Non-pigmented ciliary epithelial cell (primary cell): ENCODE measurements at places on chromosomes 11 and 22.

DNA sequence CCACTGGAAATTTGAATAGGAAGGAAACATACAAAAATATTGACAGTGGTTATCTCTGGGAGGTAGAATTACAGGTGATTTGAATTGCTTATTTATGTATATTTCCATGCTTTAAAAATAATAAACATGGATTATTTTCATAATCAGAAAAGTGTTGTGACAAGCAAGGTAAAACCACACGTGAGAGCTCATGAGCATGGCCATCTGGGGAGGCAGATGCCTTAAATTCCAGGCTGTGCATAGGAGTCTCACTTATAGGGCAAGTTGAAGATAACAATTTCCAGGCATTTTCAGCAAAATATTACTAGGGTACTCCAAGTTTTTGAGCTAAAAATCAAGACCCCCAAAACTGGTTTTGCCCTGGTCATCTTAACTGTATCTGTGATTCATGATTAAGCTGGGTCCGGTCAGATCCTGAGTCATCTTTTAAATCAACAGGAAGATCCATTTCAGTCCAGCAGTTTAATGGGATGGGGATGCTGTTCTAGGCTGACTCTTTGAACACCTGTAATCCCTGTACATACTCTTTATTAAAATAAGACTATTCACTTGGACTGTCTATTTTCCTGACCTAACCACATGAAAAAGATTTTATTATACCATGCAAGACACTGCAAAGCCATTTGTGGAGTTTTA is 115.8 kb upstream of the NARS2 start:
- no peak for DNase-seq

- no peak for DNase-seq
Measured at GRCh38 chr11:27820249-27820648, 120.0 kb upstream of the BDNF start.

- DNase-seq = peak; percentile 9
Measured at GRCh38 chr11:60786811-60787567, 1.9 kb downstream of the MS4A10 start.

GRCh38 chr22:19238900-19239299 is 52.6 kb downstream of the CLTCL1 start:
- DNase-seq = no peak

- DNase-seq = no peak
Measured at GRCh38 chr22:37932821-37933578, 20.4 kb downstream of the C22orf23 start.

- DNase-seq = no peak
Measured at GRCh38 chr11:59857439-59858434, 8.6 kb downstream of the TCN1 start.

DNA sequence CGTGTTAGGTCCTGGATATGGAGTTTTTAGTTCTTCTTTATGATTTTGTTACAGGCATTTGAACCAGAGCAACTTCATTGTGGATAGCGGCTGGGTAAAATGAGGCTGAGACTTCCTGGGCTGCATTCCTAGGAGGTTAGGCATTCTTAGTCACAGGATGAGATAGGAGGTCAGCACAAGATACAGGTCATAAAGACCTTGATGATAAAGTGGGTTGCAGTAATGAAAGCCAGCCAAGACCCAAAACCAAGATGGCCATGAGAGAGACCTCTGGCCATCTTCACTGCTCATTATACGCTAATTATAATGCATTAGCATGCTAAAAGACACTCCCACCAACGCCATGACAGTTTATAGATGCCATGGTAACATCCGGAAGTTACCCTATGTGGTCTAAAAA is 23.4 kb upstream of the CLMP start:
- DNase-seq = no peak

DNA sequence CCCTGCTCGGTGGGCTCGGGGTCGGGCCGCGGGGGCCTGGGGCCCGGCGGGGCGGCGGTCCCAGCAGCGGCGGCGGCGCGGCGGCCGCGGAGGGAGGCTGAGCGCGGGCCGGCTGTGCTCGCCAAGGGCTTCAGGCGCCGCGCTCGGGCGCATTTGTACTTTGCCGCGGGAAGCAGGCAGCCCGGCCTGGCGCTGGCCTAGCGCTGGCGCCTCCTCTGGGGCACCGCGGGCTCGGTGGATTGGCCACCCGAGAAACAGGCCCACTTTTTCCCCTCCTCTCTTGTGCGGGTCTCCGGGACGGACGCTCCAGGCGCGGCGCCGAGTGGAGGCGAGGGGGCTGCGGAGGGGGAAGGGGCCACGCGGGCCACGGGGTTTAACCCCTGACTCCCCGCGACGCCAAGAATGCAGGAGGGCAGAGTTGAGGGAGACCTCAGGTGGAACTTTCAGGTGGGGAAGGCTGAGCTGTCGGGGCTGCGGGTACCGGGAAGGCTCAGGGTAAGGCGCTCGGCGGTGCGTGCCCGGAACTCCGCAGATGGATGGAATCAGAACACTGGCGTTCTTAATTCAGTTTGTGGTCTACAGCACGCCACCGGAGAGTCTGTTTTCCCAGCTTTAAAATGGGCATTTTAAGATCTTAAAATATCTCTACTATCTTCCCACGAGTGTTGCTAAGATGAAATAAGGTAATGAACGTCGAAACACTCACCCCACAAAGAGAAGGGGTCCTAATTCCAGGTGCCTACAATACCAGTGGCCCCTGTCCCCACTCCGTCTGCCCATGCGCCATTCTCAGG is at the start of gene CHRDL2:
Gene CHRDL2 (minus strand): TSS at position 126 of the 794 bp plus-strand sequence. CDS start 538 bp downstream, outside the sequence.
- no peak for DNase-seq

GRCh38 chr11:93532281-93532789 is 10.9 kb downstream of the SMCO4 start:
- DNase-seq = no peak

- no peak for DNase-seq
Measured at GRCh38 chr11:75272391-75272790, 31.8 kb downstream of the TPBGL start.

GRCh38 chr11:32353884-32354283 is 81.5 kb downstream of the WT1 start:
- no peak for DNase-seq

DNA sequence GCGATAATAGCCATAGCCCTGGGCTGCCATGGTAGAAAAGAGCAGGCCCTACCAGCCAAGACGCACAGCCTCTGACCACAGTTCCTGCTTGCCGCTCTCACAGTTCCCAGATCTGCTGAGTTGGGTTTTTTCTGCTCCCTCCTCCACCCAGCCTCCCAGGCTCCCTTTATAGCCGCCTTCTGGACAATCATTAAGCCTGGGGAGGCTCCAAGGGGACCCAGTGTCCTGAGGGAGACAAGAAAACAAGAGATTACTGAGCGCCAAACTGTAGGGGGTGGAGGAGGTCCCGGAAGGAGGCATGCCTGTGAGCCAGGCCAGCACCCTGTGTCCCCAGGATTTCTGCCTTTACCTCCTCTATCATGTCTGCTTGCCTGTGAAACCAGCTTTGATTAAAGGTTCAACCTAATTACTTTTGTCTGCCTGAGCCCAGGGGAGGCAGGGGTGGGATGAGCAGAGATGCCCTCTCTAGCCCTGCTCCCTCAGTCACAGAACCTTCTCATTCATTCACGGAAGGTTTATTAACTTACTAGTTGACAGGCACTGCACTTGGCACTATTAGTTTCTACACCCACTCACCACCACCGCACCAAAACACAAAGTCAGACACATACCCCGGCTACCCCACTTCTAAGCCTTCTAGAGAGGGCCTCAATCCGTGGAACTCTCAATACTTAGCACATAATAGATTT is 1.2 kb downstream of the SLC37A4 start:
- DNase-seq = no peak

GRCh38 chr22:36375071-36375980 is 12.4 kb downstream of the MYH9 start:
- DNase-seq = no peak

DNA sequence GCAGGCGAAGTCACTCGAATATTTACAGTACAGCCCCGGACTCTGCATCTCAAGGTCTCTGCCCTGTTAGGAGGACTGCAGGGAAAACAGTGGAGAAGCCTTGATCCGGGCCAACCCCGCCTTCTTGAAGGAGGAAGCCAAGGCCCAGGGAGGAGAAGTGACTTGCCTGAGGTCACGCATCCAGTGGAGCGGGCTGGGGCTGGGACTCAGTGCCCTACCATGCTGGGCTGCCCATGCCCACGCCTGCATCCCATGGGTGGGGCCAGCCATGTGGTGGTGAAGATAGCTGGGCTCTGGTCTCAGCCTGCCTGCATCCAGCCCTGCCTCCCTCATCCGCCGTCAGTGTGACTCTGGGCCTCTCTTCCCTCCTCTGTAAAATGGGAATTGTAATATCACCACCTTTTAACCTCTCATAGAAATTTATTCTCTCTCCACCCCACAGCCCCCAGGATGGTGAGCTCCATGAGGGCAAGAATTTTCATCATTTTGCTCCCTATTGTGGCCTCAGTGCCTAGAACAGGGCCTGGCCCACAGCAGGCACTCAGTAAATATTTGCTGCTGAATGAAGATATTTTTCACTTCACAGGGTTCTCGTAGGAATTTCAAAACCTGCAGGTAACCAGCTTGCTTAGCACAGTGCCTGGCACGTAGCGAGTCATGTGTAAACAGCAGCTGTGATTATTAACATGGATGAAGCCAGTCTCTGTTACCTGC is 57.3 kb downstream of the OTOG start:
- no peak for DNase-seq

DNA sequence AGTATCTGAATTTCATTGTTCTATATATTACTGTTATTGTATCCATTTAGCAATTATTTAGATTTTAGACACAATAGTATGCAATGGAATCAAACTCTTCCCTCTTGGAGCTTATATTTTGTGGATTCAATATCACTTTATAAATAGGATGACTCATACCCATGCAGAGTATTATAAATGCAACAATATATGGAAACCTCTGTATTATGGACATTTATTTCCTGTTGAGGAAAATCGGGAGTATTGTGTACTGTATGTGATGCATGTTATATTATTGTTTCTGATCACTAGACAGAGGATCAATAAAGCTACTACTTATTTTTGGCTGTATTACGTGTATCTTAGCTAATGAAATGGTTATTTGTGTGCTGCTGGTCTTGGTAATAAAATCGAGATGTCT is 770 bp downstream of the METTL15 start:
- DNase-seq = no peak

DNA sequence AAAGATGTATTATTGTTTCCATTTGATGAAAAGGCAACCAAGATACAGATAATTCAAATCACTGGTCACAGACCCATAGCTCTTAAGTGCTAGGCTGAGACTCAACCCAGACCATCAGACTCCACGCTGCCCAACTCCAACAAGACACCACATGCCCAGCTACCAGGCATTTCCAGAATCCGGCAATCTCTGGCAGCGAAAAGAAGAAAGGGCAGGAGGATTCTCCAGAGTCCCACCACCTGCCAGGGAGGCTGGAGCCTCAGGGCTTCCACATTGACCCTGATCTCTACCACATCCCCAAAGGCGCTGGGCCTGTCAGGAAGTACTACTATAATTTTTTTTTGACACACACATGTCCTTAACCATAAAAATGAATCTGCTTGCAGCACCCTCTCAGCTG is 61.4 kb upstream of the ARFGAP3 start:
- no peak for DNase-seq

GRCh38 chr11:1118755-1119603 is 38.8 kb upstream of the MUC5AC start:
- DNase-seq = no peak
